ENCODE measurements at places on chromosomes 2 and 18. TPM values are rescaled to one million over a fixed set of nuclear protein-coding genes. Genes with fewer than 3 reads are reported as not detected.

RNF144A gene
- polyA plus RNA-seq: 6.4 TPM

CROCC2 gene
- not detected for polyA plus RNA-seq

CIAO1 gene
- 94.0 TPM for polyA plus RNA-seq

DNA sequence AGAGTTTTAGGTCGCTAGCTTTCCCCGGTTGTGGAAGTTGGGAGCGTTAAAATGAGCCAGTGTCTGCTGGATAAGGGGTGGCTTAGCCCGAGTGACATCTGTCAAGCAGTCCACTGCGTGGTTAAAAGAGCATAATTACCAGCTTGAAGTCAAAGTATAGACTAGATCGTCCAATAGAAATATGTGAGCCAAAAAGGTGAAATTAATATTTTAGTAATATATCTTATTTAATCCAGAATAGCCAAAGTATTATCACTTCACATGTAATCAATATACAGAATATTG, 654 bp downstream of the COMMD1 start:
- DNase-seq: no peak

DNA sequence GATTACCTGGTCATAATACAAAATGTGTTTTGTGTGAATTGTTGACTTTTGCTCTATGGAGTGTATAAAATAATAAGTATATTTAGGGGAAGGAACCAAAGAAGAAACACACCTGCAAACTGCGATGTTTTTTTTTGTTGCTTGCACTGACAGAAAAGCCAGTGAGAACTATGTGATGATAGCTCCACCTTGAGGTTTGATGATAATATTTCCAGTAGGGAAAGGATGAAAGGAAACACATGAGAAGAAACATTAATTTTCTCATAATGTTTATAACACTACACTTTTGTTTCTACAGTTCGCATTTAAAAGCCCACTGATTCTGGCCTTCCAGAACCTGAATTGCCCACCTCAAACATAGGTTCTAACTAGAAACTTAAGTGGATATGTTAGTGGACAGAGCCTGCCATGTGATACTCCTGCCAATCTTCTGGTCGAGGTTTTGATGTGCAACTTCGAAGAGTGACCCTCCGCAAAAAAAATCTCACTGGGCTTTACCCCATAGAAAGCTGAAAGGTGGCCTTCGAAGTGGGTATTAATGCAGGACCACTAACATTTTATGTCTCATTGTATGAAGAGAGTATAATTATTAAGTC, 476.4 kb upstream of the SPHKAP start:
- no peak for DNase-seq

DNA sequence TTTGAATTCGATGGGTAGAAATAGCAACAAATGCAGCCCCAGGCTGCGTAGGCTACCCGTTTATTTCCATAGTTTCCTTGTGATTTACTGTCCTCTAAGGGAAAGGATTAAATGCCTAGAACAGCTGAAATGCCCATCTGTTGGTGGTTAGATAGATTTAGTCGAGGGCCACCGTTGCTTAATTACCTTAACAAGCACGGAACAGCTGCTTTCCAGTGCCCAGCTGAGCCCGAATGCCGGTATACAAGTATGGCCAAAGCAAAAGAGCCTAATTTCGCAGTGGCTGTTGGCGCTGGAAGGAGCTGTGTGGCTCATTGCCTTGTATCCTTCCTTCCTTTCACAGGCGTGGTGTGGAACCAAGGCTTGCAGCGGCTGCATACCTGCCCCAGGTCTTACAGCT, 109.1 kb downstream of the CABLES1 start:
- DNase-seq: no peak

Measured in heart left ventricle (tissue), 16 donors.